ENCODE measurements at places on chromosomes 6 and 20. TPM values are rescaled to one million over a fixed set of nuclear protein-coding genes. Genes with fewer than 3 reads are reported as not detected.

TREM2 gene
- 0.41 TPM for total RNA-seq

HCRTR2 gene
- 0.27 TPM for total RNA-seq

OR2J3 gene
- total RNA-seq, result 0.58 TPM

BMP7 gene
- 1.1 TPM for total RNA-seq

FAM217A gene
- 0.16 TPM for total RNA-seq

PROKR2 gene
- not detected for total RNA-seq

RIPOR3 gene
- total RNA-seq, result 3.1 TPM

DNA sequence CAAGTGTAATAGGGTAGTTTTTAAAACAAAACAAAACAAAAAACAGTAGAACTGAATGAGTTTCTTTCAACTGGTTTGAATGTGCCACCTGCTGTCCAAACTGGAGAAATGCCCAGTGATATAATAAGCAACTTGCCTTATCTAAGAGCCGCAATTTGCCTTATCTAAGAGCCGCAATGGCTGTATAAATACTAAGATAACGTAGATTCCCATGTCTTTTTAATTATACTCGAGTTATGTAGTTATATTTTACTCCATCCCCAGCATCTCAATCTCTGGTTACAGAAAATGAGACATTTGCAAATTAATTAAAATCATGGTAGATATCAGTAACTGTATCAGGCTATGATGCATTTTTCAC lies 67.2 kb downstream of the RPP40 start:
- no peak for ATAC-seq

DNA sequence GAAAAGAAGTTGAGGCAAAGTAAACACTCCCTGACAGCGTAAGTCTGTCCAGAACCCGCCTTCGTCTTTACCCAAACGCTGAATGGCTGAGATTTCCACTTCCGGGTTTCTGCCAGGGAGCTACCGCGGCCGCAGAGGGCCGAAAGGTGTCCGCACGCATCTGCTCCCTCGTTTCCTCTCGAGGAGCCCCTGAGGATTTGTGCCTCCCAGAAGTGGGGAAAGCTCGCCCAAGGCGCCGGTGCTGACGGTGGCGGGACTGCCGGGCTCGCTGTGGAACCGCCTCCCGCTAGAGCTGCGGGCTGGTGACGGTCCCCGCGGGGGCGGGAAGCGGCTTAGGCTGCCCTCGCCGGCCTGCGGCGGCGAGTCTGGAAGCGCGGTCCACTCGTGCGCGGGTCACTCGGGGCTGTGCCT lies 1760.2 kb upstream of the DEFB115 start:
- ATAC-seq, result no peak

- peak; percentile 10 for ATAC-seq
These were observed 362 bp downstream of the DUSP22 start for GRCh38 chr6:292506-293192.

DNA sequence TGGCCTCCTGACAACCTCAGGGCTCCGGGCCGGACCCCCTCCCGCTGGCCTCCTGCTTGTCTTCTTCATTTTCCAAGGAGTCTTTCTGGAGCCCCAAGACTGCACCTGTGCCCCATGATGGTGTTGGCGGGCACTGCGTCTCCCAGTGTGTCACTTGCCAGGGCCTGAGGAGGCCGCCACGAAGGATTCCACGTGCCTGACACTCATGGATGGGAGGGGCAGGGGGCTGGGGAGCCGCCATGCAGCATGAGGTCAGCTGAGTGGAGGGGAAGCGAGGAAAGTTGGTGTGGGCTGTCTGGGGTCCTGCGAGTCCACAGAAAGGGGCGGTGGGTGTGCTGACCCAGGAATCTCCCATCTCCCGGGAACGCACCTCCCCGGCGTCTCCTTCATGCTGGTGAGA lies 165.7 kb downstream of the SMOC2 start:
- no peak for ATAC-seq

GRCh38 chr6:117512987-117513573 lies 30.6 kb downstream of the DCBLD1 start:
- ATAC-seq, result peak; percentile 13

DNA sequence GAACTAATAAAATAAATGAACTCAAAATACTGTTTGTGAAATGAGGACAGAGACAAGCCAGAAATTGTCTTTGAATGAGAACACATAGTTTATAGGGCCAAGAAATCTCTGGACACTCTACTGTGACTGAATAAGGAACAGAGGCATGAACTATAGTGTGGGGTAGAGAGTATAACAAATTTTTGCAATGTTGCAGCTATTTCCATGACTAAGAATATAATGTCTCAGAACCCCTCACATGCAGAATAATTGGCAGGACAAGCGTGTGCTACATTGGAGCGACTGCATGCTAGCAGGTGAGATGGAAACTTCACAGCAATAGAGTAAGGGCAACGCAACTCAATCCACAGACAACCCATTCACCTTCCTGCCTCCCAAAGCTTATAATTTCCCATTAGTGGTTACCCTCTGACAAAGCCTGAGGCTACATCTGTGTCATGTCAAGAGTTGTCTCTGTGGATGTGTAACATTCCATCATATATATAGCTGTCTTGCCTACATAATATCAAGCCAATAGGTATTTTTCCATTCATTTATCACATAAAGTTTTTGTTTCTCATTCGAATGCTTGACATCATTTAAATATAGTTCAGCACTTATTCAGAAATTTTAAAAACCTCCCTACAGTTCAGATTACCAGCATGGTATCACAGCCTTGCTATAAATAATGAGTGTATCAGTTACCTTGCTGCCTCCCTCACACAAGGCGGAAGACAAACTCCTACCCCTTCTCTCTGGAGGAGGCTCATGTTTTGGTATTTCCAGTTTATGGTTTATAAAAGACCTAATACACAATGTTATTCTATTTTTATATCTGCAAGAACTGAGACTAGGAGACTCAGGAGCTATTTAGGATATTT lies 47.9 kb upstream of the ECHDC1 start:
- ATAC-seq, result no peak

- ATAC-seq, result no peak
These were observed 56.2 kb downstream of the CENPW start for GRCh38 chr6:126396131-126396530.

- no peak for ATAC-seq
These were observed 34.2 kb upstream of the RPN2 start for GRCh38 chr20:37144856-37145404.

DNA sequence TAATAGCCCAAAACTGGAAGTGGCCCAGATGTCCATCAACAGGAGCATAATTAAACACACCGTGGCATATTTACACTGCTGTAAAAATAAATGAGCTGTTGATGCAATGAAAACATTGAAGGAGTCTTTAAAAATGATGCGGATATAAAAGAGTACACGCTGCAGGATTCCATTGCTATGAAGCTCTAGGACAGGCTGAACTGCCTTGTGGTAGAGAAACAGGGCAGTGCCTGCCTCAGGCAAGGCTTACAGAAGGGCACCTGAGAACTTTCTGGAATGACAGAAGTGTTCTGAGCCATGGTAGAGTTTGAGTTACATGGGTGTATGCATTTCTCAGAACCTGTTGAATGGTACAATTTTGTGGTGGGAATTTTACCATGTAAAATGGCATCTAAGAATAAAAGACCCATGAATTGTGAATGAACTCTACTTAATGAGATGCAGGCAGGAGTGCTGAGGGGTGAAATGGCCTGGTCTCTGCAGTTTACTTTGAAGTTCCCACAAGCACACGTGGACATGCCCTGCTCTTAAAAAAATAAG lies 45.3 kb upstream of the RIN2 start:
- peak; percentile 37 for ATAC-seq

DNA sequence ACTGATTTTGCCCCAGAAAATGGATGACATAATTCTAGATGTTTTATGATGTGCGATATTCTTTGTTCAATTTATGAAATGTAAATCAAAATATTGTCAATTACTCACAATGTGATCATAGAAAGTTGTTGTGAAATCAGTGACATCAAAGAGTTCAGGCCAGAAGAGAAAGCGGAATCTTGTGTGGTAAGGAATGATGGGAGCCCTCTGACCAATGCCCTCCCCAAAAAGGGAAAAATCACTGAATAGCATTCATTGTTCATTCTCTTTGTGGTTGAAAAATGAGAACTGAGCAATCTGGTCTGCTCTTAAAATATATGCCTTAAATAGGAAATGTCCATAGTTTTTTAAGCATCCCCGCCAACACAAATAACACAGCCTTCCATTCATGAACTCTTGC lies 247.1 kb upstream of the GRIK2 start:
- ATAC-seq, result no peak

DNA sequence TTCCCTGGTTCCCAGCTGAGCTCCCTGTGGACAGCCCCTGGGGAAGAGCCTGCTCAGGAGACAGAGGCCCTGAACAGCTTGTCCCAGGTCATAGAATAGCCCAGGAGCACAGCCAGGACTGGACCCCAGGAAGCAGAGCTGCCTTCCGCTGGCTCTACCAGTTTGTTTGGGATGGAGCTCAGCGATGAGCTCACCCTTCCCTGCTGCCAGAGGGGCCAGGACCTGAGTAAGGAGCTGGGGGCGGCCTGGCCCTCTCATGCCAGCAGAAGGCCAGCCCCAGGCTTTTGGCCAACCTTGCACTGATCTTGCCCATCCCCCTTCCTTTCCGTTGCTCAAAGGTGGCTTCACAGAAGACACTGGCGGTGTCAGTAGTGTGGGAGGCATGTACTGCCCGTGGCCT lies 17.5 kb downstream of the MMP24OS start:
- no peak for ATAC-seq

- no peak for ATAC-seq
These were observed 29.1 kb upstream of the CSNK2A1 start for GRCh38 chr20:572727-573126.

DNA sequence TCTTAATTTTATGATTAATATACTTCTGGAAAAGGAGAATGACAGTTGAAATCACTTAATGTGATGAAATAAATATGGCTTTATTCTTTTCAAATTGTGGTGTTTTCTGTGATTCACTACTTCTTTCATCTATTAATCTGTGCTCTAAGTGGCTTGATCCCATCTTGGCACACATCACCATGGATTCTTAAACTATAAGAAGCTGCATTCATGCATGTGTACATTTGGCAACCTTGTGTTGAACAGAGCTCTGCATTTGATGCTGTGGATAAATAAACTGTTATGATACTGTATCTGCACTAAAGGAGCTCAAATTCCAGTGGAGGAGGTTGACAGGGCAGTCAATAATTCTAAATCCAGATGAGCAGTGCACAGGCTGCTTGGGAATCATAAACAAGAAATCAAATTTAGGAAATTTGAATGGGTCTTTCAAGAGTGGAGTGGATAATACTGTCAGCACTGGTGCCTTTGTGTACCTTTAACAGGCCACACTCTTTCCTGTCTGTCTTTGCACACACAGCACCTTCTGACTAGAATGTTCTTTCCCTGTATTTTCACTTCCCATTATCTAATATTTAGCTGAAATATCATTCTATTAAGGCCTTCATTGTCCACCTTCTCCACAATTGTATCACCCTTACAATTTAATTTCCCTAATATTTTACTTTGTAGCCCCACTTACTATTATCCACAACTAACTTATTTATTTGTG lies 252.9 kb downstream of the GRM1 start:
- ATAC-seq, result no peak
